ENCODE measurements at places on chromosomes 12 and 14.

DNA sequence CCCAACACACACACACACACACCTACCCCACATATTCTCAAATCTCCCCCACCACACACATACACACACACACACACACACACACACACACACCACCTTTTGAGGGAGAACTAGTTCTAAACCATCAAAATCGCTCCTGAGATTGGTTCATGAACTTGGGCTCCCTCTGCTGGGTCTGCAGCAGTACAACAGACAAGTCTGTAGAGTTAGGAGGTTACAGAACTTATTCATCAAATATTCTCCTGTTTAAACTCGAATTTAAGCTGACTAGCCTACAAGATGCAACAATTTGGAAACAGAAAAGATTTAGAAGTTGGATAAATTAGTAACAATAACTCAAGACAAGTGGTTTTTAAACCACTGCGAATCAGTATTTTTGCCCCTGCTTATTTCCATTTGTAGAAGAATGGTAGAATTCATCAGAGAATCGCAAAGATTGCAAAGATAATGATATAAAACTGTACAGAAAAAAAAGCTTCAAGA lies 136.4 kb upstream of the USP15 start:
- DNase-seq, result peak; percentile 28

DNA sequence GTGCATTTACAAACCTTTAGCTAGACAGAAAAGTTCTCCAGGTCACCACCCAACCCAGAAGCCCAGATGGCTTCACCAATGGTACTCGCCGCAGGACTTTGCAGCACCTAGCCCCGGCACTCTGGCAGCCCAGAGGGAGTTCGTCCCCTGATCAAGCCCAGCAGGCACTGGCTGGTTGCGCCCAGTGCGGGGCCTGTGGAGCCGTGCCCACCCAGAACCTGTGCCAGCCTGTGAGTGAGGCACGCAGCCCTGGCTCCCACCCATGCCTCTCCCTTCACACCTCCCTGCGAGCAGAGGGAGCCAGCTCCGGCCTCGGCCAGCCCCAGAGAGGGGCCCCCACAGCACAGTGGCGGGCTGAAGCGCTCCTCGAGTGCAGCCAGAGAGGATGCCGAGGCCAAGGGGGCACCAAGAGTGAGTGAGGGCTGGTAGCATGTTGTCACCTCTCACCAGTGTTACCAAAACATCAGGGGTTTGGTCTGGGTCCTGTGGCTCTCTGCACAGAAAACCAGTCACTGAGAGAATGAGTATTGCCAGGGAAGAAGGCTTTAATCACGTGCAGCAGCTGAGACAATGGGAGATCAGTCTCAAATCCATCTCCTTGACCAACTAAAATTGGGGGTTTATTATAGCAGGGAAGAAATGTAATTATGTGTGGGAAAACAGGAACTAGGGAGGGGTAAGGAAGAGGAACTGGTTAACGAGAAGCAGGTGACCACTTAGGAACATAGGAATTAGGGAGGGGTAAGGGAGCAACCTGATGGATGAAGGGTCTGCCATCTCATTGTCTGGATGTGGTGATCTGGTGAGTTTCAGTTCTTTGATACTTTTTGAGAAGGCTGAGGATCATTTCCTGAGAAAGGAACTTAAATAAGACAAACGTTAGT lies 151.3 kb downstream of the NUBPL start:
- no peak for DNase-seq

GRCh38 chr12:43147878-43148277 lies 404.1 kb downstream of the ADAMTS20 start:
- no peak for DNase-seq

DNA sequence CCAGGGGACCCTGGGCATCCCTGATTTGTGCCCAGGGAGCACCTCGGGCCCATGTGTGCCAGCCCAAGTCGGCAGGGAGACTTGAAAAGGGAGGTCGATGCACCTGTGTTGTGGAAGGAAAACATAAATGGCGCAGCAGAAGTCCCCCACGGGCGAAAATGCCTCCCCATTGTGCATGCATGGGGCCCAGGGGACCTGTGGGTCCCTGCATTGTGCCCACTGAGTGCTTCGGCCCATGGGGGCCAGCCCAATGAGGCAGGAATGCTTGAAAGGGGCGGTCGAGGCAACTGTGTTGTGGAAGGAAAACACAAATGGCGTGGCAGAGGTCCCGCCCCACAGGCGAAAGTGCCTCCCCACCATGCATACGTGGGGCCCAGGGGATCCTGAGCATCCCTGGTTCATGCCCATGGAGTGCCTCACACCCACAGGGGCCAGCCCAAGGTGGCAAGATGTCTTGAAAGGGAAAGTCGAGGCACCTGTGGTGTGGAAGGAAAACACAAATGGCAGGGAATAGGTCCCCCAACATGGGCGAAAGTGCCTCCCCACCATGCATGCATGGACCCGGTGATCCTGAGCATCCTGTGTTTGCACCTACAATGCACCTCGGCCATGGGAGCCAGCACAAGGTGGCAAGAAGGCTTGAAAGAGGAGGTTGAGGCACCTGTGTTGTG lies 368.0 kb downstream of the ALG10 start:
- no peak for DNase-seq

DNA sequence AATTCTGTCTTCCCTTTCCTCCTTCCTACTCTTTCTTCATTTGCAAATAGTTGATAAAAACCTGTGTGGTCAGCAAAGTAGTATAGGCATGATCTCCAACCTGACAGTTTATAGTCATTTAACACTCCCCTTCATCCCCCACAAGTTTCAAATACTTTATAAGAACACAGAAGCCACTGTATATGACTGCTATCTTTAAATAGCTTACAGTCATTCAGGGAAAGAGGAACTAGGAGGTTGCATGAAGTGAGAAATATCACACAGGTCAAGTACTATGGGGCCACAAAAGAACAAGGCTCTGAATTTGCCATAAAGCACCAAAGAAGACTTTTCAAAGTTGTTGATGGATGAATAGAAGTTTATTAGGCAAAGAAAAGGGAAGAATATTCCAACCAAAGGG lies 431.3 kb downstream of the NPAS3 start:
- no peak for DNase-seq

- no peak for DNase-seq
These were observed 113.5 kb upstream of the VASH1 start for GRCh38 chr14:76647697-76648298.

- no peak for DNase-seq
These were observed 38.9 kb upstream of the LRP6 start for GRCh38 chr12:12305568-12306300.

GRCh38 chr14:77838831-77839511 lies 39.1 kb downstream of the ADCK1 start:
- DNase-seq, result no peak

- DNase-seq, result no peak
These were observed 2.5 kb upstream of the ZCCHC8 start for GRCh38 chr12:122503147-122503751.

- DNase-seq, result no peak
These were observed 19.6 kb upstream of the TMEM106C start for GRCh38 chr12:47943623-47944340.

GRCh38 chr14:64940336-64940910 lies 2.1 kb downstream of the GPX2 start:
- DNase-seq, result no peak

GRCh38 chr14:102951034-102951433 lies 28.6 kb downstream of the AMN start:
- DNase-seq, result no peak

GRCh38 chr12:81141217-81141616 lies 63.3 kb downstream of the ACSS3 start:
- DNase-seq, result no peak

DNA sequence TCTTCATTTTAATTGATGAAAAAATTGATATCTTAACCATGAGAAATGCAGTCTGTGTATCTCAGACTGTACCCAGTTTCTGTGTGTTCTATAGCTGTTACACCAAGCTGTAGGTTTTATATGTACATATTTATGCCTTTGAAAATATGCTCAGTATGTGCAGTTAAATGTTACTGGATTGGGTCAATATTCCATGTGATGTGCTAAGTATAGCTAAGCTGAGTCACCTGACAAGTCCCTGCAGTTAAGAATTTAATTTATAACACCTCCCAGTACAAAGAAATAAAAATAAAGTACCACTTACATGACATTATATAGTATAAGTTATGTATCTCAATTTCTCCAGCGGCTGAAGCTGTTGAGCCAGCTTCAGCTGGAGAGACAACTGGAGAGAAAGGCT lies 984.0 kb downstream of the GALC start:
- no peak for DNase-seq

DNA sequence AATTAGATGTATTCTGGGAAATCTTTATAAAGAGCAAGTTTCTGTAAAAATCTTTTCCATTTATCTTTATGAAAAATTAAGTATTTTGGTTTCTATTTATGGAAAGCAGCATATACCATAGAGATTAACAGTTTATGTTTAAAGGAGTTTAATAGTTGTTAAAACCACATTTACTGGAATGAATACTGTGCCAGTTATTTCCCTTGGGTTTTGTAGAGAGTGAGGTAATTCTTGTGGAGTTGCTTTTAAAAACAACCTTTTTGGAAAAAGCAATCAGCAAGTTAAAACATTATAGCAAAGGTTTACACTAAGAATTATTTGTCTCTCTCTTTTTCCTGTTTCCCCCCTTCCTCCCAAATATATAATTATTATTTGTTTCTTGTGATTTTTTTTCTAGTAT lies 34.9 kb downstream of the AEBP2 start:
- DNase-seq, result no peak

- DNase-seq, result no peak
These were observed 52.6 kb downstream of the DYRK2 start for GRCh38 chr12:67701121-67701520.

DNA sequence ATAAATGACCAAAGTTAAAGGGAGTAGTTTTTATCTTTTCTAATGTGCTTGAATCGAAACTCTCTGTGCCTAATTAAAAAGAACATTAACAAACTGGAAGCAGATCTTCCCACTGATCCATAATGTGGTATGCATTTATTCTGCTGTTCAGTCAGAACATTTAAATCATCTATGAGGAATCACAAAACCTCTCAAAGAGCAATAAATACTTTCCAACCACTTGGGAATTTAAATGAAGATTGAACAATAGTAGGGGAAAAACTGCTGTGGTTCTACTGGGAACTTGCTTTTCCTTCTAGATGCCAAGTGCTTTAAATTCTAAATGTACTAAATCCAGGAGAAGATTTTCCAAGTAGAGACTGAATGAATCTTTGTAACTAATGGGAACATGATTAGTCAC lies 12.3 kb upstream of the CHPT1 start:
- DNase-seq, result no peak

DNA sequence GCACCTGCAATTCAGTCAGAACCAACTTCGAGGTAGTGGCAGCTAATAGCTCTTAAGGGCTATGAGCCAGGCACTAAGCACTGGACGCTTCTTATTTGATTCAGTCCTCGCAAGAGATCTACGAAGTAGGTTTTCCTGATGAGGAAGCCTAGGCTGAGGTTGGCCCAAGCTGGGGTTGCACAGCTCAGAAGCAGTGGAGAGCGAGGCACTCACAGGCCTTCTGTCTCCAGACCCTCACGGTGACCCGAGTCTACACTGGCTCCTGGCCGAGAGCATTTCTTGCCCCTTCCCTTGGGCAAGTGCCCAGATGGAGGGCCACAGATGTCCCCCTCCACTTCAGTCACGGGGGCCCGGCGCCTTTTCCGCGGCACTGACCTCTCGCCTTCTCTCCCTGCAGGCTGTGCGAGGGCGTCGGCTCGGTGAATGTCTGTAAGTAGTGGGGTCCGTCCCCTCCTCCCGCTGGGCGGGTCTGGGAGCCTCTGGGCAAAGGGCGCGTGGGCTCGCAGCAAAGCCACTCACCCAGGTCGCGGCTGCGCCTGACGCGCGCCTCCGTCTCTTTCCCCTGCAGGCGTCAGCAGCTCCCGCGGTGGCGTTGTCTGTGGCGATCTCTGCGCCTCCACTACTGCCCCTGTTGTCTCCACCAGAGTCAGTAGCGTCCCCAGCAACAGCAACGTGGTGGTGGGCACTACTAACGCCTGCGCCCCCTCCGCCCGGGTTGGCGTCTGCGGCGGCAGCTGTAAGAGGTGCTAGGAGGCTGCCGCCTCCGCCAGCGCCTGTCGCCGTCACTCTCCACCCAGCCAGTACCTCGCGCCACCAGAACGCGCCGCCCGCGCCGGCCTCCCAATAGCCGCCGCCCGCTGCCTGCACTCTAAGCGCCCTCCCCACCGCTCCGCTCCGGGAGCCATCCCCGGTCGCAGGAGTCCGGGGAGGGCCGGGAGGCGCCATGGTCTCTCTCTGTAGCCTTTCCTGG lies 13.1 kb downstream of the KRT83 start:
- DNase-seq, result peak; percentile 55

- peak; percentile 72 for DNase-seq
These were observed 3.1 kb downstream of the MAP3K12 start for GRCh38 chr12:53495903-53496751.

- peak; percentile 76 for DNase-seq
These were observed 54.9 kb upstream of the DIO3 start for GRCh38 chr14:101506211-101506925.

- no peak for DNase-seq
These were observed at the start of gene ZNF385A for GRCh38 chr12:54384591-54385041. ZNF385A (minus strand) TSS chr12:54384733; CDS start chr12:54384514, 219 bp downstream.

- no peak for DNase-seq
These were observed 235.2 kb downstream of the ZFP36L1 start for GRCh38 chr14:68557648-68558047.

DNA sequence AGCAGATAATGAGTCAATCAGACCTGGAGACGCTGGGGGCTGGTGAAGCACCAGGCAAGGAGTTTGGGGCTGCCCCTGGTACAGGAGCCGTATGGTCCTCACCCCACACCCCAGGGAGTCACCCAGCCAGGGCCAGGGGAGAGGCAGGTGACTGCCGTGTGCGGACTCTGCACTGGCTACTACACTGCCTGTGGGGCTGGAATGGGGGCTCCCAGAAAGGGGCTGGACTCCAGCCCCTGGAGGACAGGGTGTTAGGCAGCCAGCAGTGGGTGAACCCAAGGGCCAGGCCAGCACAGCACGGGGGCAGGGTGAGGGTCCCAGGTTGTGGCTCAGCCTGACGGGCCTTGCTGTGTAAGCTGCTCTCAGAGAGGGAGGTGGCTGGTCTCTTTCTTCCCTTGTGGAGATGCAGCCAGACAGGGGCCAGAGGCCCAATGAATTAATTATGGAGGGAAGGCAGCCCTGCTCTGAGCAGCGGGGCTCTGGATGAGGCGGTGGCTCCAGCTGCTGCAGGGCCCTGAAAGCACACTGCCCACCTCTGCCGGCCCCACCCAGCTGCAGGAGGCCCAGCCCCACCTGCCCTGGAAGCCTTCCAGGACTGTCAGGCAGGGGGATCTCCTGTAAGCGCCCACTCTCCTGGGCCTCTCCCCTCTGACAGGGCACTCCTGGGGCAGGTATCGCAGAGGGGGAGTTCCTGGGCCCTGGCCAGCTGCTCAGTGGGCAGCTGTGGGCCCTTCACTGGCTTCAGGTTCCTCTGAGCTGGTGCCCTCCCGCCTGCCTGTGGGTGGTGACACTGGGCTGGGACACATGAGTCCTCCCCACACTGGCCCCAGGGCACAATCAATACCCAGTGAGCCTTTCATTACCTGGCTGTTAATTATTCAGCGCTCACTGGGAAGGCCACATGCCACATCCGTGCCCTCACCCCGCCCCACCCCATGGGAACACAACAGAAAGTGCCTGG lies 142.5 kb upstream of the C14orf180 start:
- DNase-seq, result no peak

DNA sequence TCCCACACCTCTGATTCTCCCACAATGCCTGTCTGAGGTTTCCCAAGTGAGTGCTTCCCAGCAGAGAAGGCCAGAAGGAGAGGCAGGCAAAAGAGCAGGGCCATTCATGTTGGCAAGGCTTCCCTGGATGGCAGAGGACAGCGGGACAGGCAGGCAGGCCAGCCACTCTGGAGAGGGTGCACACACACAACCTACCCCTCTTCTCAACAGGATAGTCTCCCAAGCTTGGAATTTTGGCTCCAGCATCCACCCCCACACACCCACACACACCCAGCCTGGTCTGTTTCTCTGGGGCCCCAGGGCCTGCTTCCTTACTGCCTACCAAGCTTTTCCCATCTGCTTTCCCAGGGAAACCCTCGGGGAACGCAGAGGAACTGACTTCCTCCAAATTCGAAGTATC lies 15.4 kb upstream of the RACGAP1 start:
- DNase-seq, result no peak
